H1 (cell line): ENCODE measurements at places on chromosomes 1 and 21. TPM values are rescaled to one million over a fixed set of nuclear protein-coding genes. Genes with fewer than 3 reads are reported as not detected.
A peak's percentile ranks its signal among the peaks of the same experiment; 100 is the strongest.

DNA sequence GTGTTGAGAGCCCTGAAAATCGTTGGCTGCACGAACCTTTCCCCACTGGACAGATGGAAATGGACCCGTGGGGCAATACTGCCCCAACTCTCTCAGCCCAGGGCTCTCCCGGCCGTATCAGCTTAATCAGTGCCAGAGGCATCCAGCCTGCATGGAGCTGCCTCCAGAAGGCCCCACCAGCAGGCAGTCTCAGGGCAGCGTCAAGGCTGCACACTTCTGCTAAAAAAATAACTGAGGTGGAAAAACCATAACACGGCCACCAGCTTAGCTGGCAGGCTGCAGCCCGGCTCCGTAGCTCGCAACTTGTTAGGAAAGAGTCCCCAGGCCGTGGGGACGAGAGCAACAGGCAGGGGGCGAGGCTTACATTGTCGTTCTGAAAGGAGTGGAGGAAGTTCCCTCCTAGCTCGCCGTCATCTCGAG lies 27.9 kb downstream of the MRPL37 start:
- no peaks in the 10 kb centered on the region for H3K36me3 ChIP-seq
- H3K27ac ChIP-seq: no peak overlapping the region
- peaks cover 3% of the 10 kb centered on the region; the same call in 1 of the 2 replicates for H3K4me1 ChIP-seq

GRCh38 chr1:211415700-211416099 lies 76.3 kb downstream of the RD3 start:
- H3K27ac ChIP-seq: no peak overlapping the region
- DNase-seq: no peak
- peak overlapping the region; percentile 55 for H3K4me3 ChIP-seq
- H3K36me3 ChIP-seq: no peaks in the 10 kb centered on the region
- peaks cover 3% of the 10 kb centered on the region; the same call in 1 of the 2 replicates for H3K4me1 ChIP-seq

- no peak overlapping the region for H3K4me3 ChIP-seq
- H3K27ac ChIP-seq: no peak overlapping the region
- H3K27me3 ChIP-seq: no peaks in the 10 kb centered on the region
- DNase-seq: no peak
- peaks cover 86% of the 10 kb centered on the region for H3K36me3 ChIP-seq
- H3K4me1 ChIP-seq: no peaks in the 10 kb centered on the region
Observed at GRCh38 chr1:30942326-30942963, 33.9 kb upstream of the SDC3 start.

Gene CRYBG2
- 17.0 and 22.2 TPM in 2 replicates for total RNA-seq

Gene PGLYRP3
- not detected in 2 replicates for total RNA-seq

Gene TP73
- 2.9 and 3.1 TPM in 2 replicates for total RNA-seq

DNA sequence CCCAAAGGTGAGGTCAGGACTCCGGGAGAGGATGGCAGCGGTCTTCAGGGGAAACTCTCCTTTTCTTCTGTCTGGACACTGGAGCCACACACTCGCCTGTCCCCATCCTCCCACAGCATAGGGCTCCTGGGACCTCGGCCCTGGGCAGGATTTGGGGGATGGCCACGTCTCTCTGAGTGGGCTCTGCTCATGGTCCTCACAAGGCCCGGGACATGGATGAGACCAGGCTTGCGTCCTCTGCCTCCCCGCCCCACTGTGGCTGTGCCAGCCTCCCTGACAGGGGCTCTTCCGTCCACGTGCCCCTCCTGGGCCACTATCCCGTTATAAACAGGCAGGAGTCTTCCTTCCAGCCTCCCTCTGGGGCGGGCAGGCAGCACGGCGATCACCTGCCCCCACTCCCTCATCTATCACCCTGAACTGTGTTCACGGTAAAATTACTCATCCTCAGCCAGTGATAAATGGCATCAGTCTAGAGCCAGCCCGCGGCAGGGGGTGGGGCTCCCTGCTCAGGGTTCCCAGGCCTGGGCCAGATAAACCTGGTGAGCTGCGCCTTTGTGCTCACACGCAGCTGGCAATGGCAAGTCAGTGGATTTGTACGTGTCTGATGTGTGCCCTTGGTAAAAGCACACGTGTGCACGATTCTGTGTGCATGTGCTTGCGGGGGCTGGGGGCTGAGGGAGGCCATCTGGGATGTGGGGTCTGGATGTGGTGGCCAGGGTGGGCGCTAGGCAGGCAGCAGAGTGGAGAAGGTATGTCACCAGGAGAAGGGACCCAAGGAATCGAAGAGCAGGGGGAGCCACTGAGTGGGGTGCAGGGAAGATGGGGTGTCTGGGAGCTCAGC lies 12.6 kb upstream of the SAMD11 start:
- peaks cover 62% of the 10 kb centered on the region for H3K27me3 ChIP-seq
- H3K4me1 ChIP-seq: no peaks in the 10 kb centered on the region; the same call in 1 of the 2 replicates
- no peaks in the 10 kb centered on the region for H3K36me3 ChIP-seq
- no peak overlapping the region for H3K27ac ChIP-seq
- no peak overlapping the region for H3K4me3 ChIP-seq

DNA sequence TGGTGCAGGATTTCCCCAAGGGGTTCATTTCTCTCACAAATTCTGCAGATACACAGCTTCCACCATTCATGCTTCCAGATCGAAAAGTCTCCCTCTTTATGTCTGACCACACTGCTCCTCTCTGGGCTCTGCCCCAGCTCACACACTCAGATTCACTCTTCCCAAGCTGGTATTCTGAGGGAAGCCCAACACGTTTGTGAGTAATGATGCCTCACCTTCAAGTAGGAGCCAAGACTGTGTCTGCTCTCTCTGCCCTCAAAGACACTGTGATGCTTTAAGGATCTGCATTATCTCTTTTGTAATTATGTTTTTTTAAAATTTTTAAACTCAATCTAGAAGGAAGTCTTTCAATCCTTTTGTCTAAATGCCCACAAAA lies 19.8 kb downstream of the PRAMEF11 start:
- H3K27ac ChIP-seq: no peak overlapping the region
- no peaks in the 10 kb centered on the region for H3K36me3 ChIP-seq
- H3K27me3 ChIP-seq: no peaks in the 10 kb centered on the region
- no peak for DNase-seq
- no peaks in the 10 kb centered on the region for H3K4me1 ChIP-seq
- H3K4me3 ChIP-seq: no peak overlapping the region
